ENCODE measurements at places on chromosomes 6 and 20.

GRCh38 chr6:134853111-134854055 lies 96.5 kb downstream of the ALDH8A1 start:
- no peak for DNase-seq

DNA sequence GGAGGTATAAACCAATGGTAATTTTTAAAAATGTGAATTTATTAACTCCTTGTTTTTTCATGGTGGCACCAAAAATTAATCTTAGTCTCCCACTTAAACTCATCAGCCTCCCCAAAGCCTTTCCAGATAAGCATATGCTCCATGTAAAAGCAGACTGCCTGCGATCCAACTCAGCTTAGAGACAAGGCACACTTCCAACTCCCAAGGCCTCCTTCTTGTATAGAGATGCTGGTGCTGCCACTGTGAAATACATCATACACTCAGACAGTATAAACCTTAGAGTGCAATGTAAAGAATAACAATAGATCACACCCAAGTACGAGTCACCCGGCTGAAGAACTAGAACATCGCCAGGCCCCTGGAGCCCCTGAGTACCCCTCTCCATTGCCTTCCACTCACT lies 2.0 kb downstream of the ANKRD6 start:
- DNase-seq = no peak

DNA sequence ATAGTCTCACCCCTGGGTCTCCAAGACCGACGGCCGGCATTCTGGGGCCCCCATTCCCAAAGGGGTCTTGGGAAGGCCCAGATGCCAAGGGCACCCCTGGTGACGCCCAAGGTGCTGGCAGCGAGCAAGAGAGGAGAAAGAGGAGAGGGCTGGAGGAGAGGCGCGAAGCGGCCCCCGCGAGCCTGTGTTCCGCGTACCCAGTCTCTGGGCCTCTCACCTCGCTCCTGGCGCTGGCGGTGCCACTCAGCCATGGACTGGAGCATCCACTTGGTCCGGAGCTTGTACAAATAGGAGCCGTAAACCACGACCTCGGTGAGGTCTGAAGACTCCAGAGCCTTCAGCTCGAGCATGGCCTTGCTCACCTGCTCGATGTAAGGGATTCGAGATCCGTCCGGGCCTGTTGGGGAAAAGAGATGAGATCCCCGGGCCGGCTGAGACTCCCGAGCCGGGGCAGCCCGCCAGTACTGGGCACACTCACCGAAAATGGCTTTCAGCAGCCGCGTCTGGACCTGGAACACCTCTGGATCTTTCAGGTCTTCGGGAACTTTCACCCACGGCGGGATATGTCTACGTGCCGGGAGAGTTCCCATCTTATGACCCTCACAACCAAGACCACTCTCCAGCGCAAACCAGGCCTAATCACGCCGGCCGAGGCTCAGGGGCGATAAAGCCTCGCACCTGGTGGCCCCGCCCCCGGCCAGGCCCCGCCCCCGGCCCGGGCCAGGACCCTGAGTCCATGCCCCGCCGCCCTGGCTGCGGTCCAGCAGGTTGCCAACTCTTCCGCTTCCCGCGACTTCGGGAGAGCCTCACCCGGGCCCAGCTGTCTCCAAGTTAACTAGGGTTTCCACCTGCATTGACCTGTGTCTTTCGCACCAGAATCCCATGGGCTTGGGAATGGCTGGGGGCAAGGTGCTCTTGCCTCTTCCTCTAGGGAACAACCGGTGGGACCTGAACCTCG lies at the start of gene DPPA5:
Gene DPPA5, minus strand, starts transcription at position 641 of the 958 bp plus-strand sequence. Its CDS starts 51 bp downstream, at position 590.
- no peak for DNase-seq

GRCh38 chr6:5135788-5136376 lies 50.7 kb downstream of the PPP1R3G start:
- no peak for DNase-seq

- DNase-seq = no peak
Measured at GRCh38 chr20:57437672-57438330, 46.6 kb downstream of the RBM38 start.

DNA sequence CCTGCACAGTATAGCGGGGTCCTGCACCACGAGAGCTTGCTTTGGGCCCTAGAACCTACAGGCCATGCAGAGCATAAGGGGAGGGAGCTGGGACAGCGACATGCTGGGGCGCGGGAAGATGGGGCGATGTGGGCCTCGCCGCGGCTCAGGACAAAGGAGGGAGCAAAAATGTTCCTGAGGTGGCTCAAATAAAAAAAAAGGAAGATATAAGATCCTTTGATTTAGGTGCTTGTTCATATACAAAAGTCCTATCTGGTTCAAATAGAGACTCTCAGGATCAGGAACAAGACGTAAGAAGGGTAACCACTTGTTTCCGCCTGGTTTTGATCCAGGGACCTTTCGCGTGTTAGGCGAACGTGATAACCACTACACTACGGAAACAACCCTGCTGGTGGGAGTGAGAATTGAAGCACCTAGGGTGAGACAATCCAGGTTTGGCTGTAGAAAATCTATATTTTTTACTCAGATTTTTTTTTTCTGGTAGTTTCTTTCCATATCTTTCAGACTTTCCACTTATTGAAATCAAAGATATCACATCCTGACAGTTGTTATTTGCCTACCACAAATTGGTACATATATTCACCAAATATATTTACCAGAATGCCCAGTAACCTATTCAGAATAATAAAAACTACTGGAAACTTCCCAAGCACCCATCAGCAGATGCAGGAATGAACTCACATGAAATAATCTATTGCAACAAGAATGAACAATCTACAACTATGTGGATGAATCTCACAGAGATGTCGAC lies 177.9 kb upstream of the ZNF184 start:
- no peak for DNase-seq

- DNase-seq = no peak
Measured at GRCh38 chr6:158815379-158815724, 3.8 kb downstream of the EZR start.

- no peak for DNase-seq
Measured at GRCh38 chr20:37081717-37082289, 14.0 kb downstream of the RBL1 start.

- no peak for DNase-seq
Measured at GRCh38 chr6:136886091-136886490, 36.0 kb upstream of the SLC35D3 start.

DNA sequence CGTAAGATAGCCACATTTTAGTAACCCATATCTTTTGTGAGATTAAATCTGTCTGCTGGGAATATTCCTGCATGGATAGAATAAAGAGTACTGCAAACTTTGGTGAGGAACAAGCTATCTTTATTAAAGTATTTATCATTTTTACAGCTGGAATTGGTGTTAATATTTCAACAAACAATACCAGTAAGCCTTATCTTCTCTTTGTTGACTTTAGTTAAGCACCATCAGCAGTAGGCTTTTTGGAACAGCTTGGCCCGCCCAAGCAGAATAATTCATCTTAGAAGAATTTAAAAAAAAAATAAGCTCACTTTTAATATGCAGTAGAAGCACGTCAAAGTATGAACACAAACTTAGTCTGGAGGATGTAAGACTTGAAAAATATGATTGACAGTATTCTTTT lies 917.8 kb upstream of the ADGRB3 start:
- DNase-seq = no peak

GRCh38 chr6:170034294-170034693 lies 256.6 kb downstream of the DLL1 start:
- DNase-seq = no peak

DNA sequence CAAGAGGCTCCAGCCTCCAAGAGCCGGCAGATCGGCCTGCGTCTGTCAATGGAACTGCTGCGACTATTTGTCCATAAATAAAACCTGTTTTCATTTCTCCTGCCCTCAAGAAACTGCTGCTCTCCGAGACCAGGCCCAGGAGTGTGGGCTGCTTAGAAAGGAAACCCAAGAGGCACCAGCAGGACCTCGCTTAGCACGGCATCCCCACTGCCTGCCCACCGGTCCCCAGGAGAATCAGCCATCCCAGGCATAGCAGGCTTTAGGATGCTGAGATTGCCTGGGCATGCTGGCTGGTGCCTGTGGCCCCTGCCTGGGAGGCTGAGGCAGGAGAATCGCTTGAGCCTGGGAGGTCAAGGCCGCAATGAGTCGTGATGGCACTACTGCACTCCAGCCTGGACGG lies 17.6 kb downstream of the NTSR1 start:
- no peak for DNase-seq

DNA sequence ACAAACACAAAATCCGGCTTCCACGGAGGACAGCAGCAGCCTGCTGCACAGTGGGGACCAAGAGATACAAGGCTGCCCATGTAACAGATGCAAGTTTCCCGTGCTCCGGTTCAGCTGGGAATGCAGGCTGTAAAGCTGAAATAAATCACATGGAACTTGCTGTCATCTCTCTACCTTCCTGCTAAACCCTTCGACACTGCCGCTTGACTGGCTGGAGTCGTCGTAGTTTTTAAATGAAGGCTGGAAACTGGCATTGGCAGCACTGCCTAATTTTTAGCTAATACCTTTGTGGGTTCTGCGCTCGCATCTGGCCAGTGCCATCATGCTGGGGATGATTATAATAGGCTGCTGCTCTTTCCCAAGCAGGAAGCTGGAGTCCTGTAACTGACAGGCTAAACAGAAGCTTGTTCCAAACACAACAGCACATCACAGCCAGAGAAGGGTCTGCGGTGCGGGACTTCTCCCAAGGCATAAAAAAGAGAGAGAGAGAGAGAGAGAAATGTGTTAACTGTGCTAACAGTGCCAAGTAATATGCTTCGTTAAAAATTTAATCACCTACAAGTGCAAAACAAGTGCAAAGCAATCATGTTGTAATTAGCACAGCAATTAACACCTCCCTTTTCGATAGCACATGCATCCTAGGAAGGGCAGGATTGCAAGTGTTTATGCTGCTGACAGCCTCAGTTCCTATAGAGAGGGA lies 146.1 kb downstream of the TFAP2A start:
- no peak for DNase-seq

DNA sequence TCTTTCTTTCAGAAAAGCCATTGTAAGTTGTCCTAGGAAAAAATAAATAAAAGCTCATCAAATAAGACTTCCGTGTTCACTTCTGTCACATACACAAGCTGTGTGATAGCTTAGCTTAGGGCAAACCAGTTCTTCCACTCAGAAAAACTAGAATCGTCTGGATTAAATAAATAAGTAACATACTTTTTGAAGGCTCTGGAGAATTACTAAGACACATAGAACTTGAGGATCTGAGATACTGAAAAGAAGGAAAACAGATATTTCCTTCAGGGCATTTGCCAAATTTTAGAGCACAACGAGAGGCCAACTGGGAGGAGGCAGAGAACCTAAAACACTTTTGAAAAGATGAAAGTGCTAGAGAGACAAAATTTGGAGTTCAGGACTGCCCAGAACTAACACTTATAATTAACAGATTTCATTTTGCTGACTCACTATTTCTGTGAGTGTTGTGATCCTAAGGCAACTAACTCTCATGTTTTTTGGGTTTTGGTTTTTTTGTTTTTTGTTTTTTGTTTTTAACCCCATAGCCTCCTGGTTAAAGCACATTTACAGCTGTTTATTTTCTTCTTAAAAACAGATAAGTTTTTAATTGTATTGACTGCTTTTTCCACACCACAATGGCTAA lies 38.7 kb upstream of the THEMIS start:
- DNase-seq = no peak

- DNase-seq = no peak
Measured at GRCh38 chr20:61670274-61670673, 395.4 kb downstream of the TAF4 start.

DNA sequence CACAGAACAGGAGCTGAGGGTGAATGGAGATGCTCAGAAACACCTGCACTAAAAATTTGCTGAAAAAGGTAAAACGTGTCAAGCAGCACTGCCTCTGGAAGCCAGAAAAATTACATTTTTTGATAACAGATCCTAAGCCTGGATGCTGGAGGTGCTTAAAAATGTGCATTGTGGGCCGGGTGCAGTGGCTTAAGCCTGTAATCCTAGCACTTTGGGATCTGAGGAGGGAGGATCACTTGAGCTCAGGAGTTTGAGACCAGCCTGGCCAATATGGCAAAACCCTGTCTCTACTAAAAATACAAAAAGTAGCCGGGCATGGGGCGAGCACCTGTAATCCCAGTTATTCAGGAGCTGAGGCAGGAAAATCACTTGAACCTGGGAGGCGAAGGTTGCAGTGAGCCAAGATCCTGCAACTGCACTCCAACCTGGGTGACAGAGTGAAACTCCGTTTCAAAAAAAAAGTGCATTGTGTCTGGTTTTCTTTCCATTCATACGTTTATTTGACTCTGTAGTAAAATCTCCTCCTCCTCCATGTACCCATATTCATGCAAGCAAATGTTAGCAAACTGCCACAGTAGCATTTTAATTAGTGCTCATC lies 587 bp upstream of the BTN3A1 start:
- DNase-seq = no peak

GRCh38 chr6:149236589-149236988 lies 80.9 kb upstream of the TAB2 start:
- no peak for DNase-seq

DNA sequence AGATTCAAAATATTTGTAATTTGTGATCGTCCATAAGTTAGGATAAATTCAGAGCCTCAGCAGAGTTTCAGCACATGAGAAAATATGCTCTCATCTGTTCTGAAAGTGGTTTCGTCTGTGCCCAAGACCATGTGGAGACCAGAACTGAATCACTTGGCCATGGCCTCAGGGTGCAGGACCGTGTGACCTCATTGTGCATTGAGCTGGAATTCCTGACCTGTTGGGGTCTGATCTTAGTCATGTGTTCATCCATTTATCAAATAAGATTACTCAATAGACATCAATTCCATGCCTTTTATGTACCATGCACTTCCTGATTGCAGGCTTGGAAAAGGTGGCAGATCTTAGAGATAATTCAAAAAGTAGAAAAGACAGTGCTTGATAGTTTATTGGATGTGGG lies 680.5 kb downstream of the QKI start:
- DNase-seq = no peak

Measured in cerebellar nuclear complex (tissue), 1 donor.